ENCODE measurements at places on chromosomes 3 and 15.

GRCh38 chr15:28123408-28124023 is 24.4 kb upstream of the OCA2 start:
- DNase-seq: peak; percentile 59

DNA sequence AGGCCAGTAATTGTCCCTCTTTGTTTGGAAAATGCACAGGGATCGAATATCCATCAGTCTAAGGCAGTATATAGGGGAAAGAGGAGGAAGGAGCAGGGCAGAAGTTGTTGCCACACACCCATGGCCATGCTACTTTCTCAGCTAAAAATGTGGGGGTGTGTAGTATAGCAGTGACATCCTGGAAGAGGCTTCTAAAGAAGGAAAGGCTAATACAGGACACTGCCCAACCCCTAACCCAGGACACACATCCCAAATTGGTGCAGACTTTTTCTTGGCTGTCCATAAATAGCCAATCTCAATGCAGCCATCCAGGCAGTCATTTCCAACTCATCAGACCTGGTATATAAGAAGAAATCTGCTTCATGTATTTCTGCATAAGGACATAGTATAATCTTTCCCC is 33.1 kb upstream of the LRRN1 start:
- no peak for DNase-seq

DNA sequence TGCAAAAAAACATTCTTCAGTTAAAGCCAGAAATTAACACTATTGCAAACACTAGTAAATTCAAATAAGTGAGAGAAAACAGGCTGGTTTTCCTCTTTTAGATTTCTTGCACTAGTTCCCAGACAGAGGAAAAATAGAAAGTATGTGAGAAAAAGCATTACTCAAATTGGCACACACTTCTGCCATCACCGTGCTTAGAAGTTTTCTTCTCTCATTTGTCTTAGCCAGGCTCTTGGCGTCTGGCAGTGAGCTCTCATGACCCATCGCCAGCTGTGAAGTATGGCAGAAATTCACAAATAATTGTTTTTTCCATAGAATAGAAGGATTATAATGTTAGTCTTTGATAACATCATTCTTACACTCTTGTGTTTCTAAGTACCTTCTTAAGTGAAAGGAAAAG is 515.9 kb downstream of the GBE1 start:
- no peak for DNase-seq

- DNase-seq: no peak
Measured at GRCh38 chr3:184300378-184300720, 1.3 kb downstream of the PSMD2 start.

DNA sequence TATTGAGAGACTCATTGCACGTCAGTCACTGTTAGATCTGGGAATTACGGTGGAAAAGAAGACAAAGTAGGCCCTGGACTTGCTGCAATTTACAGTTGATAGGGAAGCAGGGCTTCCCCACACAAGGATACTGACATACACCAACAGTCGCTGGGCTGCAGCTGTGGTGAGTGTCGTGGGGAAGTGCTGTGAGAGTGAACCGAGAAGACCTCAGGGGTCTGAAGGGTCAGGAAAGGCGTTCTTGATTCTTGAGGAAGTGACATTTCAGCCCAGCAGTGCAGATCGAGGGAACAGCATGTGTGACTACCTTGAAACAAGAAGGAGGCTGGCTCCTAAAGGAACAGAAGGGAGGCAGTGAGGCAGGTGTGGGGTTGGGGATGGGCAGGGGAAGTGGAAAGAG is 22.5 kb downstream of the MYZAP start:
- no peak for DNase-seq

DNA sequence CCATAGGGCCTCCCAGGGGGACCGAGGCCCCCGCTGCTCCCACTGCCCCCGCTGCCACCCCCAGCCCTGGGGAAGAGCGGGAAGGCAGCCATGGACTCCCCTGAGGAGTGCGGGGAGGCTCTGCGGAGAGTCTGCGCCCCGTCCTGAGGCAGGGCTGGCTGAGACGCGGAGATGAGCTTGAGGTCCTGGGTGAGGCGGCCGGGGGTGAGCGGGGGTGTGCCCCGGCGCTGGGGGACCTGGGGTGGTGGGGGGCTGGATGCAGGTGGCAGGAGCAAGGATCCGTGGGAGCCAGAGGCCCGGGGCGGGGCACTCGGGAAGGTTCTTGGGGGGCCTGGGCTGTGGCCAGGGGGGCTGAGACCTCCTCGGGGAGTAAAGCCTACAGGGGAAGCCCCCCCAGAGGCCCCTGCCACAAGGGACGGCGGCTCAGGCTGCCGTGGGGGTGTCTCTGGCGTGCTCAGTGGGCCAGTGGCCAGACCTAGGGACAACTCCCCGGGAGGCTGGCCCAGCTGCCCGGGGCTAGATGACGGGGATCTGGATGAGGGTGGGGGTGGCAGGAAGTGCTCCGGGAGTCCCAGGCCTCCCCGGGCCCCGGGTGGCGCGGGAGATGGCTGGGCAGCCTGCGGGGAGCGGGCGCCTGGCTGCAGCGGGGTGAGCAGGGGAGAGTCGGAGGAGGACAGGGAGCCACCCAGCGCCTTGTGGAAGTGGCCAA is 45.9 kb downstream of the HCN4 start:
- no peak for DNase-seq

DNA sequence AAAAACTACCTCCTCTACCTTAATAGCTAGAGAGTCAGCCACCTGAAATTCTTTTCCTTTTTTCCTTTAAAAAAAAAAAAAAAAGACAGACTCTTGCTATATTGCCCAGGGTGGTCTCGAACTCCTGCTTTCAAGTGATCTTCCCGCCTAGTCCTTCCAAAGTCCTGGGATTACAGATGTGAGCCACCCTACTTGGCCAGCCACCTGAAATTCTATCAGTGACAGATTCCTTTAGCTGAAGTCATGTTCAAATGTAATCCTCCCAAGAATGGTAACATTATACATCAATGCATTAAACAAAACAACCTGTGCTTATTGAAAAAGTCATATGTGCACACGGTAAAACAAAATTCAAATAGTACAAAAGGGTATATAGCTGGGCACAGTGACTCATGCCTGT is 51.8 kb upstream of the ATOSA start:
- no peak for DNase-seq

- DNase-seq: no peak
Measured at GRCh38 chr15:101536875-101537405, 47.4 kb upstream of the PCSK6 start.

DNA sequence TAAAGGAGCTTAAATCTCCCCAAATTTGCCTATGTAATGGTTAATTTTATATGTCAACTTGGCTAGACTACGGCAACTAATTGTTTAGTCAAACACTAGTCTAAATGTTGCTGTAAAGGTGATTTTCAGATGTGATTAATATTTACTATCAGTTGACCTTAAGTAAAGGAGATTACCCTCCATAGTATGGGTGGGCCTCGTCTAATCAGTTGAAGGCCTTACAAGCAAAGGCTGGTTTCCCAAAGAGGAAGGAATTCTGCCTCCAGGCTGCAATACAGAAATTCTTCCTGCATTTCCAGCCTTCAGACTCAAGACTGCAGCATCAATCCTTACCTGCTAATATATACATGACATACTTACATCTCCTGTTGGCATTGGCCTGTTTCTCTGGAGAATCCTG is 23.6 kb downstream of the SLC12A8 start:
- DNase-seq: no peak

- peak; percentile 83 for DNase-seq
Measured at GRCh38 chr15:76994971-76995945, at the start of gene PSTPIP1. TSS of gene PSTPIP1 (plus strand) at chr15:76995126. CDS start at chr15:76995574, 448 bp downstream.

- DNase-seq: no peak
Measured at GRCh38 chr3:116707531-116707930, 2.0 kb upstream of the TUSC7 start.

- no peak for DNase-seq
Measured at GRCh38 chr3:120796976-120797375, 54.4 kb downstream of the GTF2E1 start.

DNA sequence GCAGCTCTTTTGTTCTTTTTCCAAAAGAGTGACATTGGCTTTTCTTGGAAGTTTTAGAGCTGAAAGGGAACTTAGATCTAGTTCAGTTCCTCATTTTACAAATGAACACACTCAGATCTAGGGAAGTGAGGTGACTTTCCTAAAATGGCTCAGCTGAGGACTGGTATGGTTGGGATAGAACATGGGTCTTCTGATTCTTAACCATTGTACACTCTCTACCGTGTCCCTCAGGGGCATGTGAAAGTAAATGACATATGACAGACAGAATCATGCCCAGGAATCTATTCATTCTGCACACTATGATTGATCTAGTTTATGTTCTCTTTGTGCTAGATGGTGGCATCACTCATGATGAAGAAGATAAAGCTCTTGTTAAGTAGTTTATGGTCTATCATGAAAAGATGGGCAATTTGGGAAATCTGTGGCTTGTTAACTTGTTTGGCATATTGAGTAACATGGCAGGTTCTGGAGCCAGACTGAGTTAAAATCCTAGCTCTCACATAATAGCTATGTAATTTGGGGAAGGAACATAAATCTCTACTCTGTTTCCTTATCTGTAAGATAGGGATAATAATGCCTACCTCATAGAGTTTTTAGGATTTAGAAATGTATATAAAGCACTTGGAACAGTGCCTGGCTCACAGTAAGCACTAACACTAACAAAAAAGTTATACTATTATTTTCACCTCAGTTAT is 30.9 kb downstream of the UBE2E1 start:
- no peak for DNase-seq

DNA sequence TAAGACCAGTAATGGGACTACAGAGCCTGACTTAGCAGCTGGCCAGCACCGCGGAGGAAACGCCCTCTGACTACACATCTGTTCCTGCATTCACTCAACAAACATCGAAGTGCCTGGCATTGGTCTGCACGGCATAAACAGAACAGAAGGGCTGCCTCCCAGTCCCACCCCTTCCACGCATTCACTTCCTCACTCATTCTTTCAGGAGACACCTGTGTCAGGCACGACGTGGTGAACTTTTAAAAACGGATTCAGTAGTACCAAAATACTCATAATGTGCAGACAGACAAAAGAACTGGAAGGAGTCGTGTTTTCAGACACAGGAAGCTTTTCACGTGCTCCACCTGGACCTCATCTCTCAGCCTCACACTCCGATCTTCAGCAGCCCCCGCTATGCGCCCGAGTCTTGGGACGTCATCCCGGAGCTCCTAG is 123.3 kb downstream of the XXYLT1 start:
- peak; percentile 32 for DNase-seq

DNA sequence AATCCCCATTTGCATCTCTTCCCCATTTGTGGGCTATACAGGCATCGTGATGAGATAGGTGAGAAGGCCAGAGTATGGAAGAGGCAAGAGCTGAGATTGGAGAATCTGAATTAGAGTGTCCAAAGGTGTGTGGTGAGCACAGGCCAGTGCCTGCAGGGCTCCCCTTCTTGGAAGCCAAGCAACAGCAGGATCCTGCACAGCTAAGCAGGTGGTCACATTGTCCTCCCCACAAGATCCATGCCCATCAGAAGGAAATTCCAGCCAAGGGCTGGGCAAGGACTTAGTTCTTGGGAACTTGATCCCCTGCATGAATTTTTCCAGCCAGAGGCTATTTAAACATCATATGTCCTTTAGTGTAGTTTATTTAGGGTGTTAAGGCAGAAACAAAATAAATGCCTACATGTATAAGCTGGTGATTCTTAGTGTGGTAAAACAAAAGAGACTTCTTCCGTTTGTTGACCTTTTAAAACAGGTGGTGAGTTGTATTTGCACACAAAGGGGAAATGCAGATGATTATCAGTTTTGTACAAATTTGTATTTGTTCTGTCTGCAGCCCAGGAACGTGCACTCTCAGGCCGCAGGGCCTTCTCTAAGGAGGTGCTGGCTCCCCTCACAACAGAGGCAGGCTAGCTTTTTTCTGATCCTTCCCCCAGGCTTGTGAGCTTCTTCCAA is 110.2 kb downstream of the PLCL2 start:
- DNase-seq: no peak

GRCh38 chr3:129491794-129492193 is 36.6 kb upstream of the RHO start:
- DNase-seq: no peak

DNA sequence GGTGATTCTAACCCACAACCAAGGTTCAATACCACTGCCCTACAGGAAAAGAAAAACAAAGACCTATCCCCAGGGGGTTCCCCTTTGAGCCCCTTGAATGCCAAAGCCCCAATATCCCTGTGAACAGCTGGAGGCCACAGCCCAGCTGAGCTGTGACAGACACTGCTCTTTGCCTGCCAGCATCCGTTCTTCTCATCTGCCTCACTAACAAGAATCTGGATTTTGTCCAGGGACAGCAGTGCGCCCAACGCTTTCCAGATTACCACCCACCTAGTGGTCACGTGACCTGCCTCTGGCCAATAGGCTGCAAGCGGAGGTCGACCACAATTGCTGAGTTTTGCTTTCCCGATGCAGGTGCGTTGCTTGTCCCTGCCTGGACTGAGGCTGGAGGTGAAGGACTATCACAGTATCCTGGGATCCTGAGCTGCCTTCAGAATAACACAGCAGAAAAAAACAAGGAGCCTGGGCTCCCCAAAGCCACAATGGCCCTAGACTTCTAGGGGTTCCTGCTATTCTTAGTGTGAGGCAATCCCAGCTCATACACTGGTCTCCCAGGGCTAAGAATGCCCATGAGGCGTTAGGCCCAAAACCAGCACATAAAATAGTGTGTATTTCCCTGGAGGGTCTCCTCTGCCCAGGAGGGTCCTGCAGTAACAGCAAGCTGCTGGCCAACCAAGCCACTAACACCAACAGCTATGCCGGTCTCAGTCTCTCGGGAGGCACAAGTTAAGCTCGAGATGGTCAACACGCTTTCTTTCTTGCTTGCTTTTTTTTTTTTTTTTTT is 13.8 kb downstream of the BDH1 start:
- DNase-seq: no peak

GRCh38 chr3:171804618-171805389 is 5.5 kb downstream of the PLD1 start:
- DNase-seq: no peak

GRCh38 chr3:160447544-160447943 is 2.0 kb downstream of the TRIM59 start:
- DNase-seq: no peak

GRCh38 chr3:58361866-58362265 is 29.2 kb downstream of the PXK start:
- no peak for DNase-seq

- no peak for DNase-seq
Measured at GRCh38 chr15:59456114-59456513, 18.1 kb downstream of the FAM81A start.

DNA sequence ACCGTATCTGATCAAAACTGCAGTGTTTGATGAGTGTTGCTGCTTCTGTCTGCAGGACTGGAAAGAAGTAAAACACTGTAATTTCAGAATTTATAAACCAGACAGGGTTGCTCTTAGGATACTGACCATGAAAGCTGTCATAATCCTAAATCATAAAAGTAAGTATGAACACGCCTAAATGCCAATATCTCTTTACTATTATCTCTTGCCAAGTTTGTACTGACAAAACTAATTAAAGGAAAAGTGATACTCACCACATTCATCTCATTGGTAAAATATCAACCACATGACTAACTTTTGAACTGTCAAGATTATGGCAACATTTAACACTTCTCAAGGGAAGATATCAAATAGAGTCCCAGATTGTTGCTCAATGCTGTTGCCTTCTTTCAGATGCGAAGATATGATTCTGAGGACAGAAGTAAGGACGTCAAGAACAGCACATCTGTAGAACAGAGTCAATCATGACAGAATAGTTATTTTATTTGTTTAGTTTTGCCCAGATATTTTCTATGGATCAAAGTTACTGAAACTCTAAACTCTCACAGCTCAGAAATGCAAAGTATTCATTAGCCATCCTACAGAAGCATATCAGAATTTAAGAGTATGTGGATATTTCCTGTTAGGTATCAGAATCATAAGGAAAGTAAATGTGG is 61.4 kb upstream of the COL8A1 start:
- no peak for DNase-seq
